ENCODE measurements at places on chromosomes 1 and 21.

GRCh38 chr1:8985915-8986813, 40.1 kb downstream of the SLC2A7 start:
- peak; percentile 59 for DNase-seq

- DNase-seq: no peak
Observed at GRCh38 chr1:32249831-32250525, 1.1 kb upstream of the LCK start.

- peak; percentile 30 for DNase-seq
Observed at GRCh38 chr1:240178366-240178765, 86.7 kb downstream of the FMN2 start.

DNA sequence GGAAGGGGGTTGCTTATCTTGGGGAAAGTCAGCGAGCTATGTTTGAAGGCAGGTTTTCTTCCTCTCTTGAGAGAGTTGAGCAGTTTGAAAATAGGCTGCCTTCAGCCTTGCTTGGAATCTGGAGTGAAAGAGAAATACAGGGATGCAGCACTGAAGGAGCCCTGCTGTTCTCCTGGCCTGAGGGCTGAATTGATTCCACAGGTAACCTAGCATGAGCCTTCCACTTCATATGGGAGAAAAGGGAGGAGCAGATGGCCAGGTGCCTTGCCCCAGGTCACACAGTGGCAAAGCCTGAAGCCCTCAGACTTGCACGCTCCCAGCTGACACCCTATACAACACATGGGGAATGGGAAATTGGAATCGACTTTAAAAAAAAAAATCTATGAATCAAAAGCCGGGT, 88.0 kb upstream of the WLS start:
- no peak for DNase-seq

GRCh38 chr1:18360251-18360650, 120.5 kb upstream of the KLHDC7A start:
- no peak for DNase-seq

DNA sequence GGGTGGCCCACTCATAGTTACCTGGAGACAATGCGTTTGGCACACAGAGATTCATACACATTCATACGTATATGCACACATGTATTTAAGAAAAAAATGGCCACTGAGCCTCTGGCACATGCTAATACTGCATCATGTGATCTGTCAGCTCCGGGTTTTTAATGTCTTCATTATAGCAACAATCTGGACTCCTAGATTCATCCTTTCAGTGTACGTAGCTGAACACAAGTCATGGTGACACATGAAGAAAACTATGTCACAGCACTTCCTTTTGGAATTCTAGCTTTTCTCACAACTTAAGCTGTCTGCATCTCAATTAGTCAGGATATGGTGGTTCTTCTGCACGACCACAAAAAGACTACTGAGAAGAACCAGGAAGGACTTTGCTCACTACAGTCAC, 24.7 kb downstream of the HSF2BP start:
- DNase-seq: no peak

DNA sequence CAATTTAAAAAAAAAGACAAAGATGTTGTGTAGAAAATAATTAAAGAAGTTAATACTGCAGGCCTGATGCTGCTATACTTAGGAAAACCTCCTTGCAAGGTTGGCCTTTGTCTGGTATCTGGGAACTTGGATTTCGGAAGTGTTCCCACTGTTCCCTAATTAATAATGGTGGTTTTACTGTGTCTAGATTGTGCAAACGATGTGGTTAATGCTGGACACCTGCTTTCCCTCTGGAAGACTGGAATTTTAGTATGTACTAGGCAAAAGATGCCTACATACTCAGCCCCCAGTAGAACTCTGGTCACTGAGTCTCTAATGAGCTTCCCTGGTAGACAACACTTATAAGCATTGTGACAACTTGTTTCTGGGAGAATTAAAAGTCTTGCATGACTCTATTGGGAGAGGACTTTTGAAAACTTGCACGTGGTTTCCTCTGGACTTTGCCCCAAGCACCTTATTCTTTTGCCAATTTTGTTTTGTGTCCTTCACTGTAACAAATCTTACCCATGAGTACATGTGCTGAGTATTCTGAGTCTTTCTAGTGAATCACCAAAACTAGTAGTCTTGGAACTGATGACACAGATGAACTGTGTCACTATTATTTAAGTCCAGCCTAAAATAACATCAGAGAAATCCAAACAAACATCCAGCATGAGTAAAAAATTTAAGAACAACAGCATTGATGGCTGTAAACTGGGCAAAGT, 40.4 kb downstream of the LIN9 start:
- DNase-seq: no peak

DNA sequence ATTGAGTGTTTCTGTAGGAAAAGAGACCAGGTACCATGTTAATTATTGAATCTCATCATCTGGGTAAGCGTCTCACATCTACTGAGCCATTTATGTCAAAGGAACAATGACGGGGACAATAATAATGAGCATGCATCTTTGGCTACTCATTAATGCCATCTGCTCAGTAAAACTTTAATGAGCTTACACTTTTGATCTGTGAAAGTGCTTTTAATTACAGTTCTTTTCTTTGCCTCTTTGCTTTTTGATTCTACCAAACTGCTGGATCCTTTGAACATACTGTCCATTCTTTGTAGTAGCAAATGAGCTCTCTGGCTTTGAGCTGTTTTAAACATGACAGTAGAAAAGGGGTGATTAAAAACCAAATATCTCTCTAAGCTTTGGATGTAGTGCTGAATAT, 181.2 kb upstream of the IVNS1ABP start:
- DNase-seq: no peak

- no peak for DNase-seq
Observed at GRCh38 chr1:170166518-170167180, 20.9 kb downstream of the NTMT2 start.

GRCh38 chr1:209989525-209989924, 51.5 kb downstream of the SYT14 start:
- no peak for DNase-seq

DNA sequence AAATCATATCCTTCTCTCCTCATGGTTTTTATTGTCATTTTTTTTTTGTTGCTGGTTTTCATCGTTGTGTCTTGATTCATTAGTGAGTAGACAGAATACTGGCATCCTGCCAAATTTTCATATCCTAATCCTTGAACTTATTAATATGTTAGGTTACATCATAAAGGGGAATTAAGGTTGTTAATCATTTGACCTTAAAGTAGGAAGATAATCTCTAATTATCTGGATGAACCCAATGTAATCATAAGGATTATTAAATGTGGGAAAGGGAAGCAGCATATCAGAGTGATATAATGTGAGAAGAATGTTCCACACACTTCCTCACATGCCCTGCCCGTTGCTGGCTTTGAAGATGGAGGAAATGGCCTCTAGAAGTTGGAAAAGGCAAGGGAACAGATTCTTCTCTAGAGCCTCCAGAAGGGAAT, 299.7 kb downstream of the HMCN1 start:
- no peak for DNase-seq

DNA sequence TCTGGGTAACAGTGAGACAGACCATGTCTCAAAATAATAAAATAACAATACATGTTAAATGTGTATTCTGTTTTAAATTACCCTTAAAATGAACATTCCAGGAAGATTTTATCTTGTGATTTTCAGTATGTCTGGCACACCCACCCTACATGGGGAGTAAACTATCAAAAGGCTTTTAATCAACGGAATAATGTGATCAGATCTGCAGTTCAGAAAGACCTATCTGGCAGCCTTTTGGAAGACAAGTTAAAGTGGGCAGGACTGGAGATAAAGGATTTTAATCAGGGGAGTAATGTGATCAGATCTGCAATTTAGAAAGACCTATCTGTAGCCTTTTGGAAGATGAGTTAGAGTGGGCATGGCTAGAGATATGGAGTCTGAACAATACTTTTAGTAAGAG, 10.1 kb downstream of the MED8 start:
- DNase-seq: no peak

DNA sequence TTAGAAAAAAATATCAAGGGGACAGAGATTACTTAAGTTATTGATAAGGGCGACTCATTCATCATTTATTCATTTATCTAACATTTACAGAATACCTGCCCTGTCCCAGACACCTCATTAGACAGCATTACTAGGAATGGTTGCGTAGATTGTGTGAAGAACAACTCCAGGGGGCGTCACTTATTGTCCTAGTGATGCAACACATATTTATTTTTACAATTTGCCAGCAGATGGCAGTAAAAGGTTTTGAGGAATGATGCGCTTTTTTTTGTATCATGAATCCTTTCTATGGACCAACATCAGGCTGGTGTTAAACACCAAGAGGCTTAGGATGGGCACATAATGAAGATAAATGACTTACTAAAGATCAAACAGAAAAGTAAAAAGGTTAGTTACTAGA, 5.5 kb downstream of the NCAM2 start:
- DNase-seq: peak; percentile 72

DNA sequence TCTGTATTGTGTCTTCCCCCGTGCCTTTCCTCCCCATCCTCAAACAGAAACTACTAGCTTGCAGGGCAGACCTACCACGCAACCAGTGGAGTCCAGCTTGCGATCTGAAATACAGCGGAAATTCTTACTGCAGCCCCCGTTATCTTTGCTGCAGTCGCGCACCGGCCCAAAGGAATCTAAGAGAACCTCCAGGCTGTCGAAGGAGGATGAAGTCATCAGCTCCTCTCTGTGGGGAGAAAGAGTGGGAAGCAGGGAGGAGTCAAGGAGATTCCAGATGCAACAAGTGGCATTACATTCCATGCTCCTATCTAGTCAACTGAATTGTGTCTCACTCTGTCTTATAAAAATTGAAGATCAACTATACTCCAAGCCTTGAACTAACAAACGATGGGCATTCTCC, 206.9 kb downstream of the ASTN1 start:
- no peak for DNase-seq

GRCh38 chr1:151273924-151274466, 8.1 kb upstream of the ZNF687 start:
- no peak for DNase-seq

GRCh38 chr1:84462118-84462517, 16.9 kb upstream of the RPF1 start:
- no peak for DNase-seq

DNA sequence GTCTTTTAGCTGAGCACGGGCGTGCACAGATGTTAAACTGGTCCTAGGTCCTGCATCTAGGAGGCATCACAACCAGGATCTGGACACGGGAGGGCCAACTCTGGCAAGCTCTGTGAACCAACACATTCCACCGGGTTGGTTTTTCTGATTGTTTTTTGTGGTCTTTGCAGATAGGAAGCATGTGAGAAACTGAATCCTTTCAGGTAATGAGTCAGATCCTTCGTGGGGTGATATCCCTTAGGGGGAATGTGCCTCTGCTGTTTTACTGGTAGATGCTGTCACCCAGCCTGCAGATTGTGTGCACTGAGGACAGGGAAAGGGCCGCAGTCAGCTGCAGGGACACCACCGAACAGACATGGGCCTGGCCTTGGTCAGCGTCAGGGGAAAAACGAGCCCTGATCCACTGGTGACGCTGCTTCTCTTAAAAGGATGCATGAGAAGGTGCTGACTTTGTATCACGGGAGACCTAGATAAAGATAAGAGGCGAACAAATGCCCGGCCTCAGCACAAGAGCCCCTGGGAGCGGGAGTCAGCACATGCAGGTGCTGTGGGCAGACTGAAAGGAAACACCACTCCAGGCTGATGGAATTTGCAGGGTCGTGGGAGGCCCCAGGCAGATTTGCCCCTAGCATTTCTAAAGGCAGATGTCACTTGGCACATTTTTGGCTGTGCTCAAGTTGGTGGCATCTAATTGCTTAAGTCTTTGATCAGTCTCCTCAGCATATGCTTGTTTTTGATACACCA, 51.1 kb downstream of the DOP1B start:
- DNase-seq: no peak

DNA sequence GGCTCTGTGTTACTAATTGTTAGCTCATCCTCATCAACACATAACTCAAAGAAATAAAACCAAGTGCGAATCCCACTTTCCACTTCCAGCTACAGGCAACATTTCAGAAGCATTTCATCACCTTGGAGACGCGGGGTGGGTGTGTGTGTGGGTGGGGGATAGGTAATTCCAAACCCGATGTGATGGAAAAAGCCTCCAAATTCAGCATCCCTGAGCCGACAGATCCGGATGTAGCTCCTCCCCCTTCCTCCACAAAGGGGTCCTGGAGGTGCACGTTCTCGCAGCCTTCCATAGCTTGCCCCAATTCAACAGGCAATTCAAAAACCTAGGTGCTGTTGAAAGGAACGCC, 486 bp downstream of the HSPA13 start:
- no peak for DNase-seq

DNA sequence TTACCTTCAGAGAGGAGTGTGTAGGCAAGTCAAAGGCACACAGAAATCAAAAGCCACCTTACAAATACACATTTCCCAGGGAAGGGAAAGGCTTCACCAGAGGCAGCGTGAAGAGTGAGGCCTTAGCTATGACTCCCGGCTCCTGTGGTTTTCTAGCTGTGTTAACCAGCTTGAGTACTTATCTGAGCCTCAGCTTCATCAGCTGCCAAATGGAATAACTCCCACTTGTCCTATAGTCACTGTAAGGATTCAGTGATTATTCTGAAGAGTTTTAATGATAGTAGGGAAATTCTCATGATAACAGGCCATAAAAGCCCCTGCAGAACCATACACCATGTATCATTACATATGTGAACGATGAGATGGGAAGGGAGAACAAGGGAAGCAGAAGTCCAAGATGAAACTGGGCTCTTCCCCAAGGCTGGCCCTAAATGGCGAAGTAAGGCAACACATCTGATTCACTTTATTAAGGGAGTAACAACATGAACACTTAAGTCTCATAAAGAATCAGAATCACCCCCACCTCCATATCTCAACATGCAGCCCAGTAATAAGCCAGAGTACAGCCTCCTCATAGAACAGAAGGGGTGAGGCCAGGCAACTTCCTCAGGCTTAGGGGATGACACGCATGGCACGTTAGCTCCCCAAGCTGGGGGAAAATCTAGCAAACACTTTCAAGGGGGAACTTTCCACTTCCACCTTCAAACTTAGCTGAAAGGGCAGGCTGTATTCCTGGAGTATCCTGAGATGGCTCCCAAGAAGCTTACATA, 63.7 kb downstream of the SLC66A1 start:
- DNase-seq: no peak

GRCh38 chr21:42146821-42147220, 72.1 kb upstream of the ABCG1 start:
- no peak for DNase-seq

DNA sequence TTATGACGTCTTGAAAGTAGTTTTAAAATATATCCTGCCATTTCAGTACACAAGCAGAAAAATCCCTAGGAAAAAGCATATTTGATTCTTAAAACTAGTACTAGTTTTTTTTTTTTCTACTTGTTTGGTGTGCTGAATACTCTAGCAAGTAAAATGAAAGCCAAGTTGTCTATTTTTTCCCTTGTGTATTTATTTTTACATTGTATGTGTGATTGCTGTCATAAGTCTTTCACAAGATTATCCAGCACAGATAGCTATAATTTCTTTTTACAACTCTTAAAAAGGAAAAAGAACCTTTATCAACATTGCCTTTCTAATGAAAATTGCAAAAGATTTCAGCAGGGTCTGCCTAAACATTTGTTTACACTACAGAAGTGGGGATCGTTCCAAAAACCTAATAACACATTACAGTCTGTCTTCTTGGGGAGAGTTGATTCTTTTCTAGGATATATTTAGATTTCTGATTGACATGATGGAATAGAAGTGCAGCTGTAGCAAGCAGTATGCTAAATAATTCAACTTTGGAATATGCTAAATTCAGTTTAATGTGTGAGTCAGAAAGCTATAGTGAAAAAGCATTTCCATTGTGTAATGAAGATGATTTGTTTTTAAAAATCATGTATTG, 2.5 kb downstream of the DR1 start:
- no peak for DNase-seq
